ENCODE measurements at places on chromosomes 6 and 20. TPM values are rescaled to one million over a fixed set of nuclear protein-coding genes. Genes with fewer than 3 reads are reported as not detected.
A peak's percentile ranks its signal among the peaks of the same experiment; 100 is the strongest.

GRCh38 chr6:135817035-135817434 is 34.5 kb upstream of the PDE7B start:
- no peaks in the 10 kb centered on the region for H3K36me3 ChIP-seq
- no peaks in the 10 kb centered on the region for H3K27me3 ChIP-seq
- no peak overlapping the region for H3K27ac ChIP-seq
- no peak for DNase-seq

DNA sequence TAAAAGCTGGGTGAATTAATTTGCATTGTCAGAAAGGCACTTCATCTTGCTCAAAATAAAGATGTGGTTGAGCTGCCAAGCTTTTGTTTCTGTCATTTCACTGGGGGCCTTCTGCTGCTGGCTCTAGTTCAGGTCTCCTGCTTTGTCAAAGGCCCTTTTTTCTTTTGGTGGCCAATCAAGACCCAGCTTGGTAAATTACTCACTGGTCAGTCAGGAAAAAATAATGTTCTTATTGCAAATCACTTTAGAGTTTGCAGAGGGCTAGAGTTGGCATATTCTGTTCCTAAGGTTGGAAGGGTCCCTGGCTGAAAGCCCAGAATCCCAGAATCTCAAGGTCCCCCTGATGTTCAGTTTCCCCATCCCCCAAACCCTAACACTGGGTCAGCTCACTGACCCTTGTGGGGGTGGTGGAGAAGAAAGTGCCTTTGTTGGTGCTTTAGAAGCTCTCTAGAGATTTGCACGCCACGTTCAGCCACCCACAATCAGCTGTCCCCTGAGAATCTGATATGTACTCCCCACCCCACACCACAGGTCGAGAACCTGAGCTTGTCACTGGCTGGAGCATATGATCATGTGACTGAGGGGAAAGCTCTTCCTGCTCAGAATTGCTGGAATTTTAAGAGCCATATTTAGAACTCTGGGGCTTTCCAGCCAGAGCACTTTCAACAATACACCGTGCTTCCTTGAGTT is 21.7 kb upstream of the BNIP5 start:
- no peak overlapping the region for H3K4me3 ChIP-seq
- DNase-seq: no peak
- H3K4me1 ChIP-seq: no peaks in the 10 kb centered on the region
- no peaks in the 10 kb centered on the region for H3K27me3 ChIP-seq

- no peaks in the 10 kb centered on the region for H3K27me3 ChIP-seq
- no peaks in the 10 kb centered on the region for H3K36me3 ChIP-seq
- no peak overlapping the region for H3K27ac ChIP-seq
- DNase-seq: no peak
- H3K4me1 ChIP-seq: peaks cover 18% of the 10 kb centered on the region
- no peak overlapping the region for H3K4me3 ChIP-seq
Observed at GRCh38 chr6:5028921-5029320, 25.1 kb upstream of the RPP40 start.

- no peaks in the 10 kb centered on the region for H3K27me3 ChIP-seq
- peaks cover 69% of the 10 kb centered on the region for H3K4me1 ChIP-seq
- no peaks in the 10 kb centered on the region for H3K36me3 ChIP-seq
- no peak for DNase-seq
- H3K4me3 ChIP-seq: no peak overlapping the region
- peak overlapping the region; percentile 79 for H3K27ac ChIP-seq
Observed at GRCh38 chr6:44050872-44051505, 76.3 kb downstream of the MRPL14 start.

DNA sequence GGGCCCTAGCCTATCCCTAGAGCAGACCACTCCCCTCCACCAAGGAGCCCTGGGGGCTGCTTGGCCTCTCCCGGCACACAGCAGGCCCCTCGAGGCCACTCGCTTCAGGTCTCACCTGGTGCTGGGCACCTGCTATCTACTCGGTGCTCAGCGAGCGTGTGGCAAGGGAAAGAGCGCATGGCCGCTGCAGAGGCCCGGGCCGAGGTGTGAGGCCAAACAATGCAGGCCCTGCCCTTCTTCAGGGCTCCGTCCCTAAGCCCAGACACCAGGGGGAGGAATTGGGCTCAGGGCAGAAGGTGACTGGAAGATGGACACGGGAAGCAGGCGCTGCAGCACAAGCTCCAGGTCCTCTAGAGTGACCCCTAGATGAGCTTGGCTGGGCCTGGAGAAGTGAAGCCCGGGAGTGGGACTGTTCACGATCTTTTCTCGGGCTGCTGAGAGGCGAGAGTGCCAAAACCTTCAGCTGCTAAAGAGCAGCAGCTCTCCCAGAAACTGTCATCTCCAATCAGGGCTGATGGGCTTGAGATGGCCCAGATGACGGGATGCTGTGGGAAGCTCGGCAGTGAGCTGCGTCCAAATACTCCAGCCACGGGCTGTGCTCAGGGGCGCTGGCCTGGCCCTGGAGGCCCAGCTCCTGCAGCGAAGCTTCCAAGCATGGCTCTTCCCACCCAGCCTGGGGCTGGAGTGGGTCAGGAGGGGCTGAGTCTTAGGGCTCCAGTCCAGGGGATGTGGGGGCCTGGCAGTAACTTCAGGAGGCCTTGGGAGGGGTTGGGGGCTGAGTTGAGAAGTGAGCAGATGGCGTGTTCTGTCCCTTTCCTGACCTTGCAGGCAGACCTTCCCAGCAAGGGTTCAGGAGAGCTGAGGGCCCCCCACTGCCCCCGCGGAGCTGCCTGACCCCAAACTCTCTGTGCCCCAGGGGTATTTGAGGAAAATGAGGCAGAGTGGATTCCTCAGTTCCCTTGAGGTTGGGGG is 43.7 kb downstream of the APCDD1L start:
- peaks cover 15% of the 10 kb centered on the region for H3K4me1 ChIP-seq
- H3K27me3 ChIP-seq: no peaks in the 10 kb centered on the region
- no peak overlapping the region for H3K27ac ChIP-seq
- no peak for DNase-seq
- H3K36me3 ChIP-seq: no peaks in the 10 kb centered on the region

Gene METTL24
- total RNA-seq: 6.6 TPM

Measured in vagina (tissue), 2 donors.